ENCODE measurements at places on chromosomes 12 and 14.

GRCh38 chr14:75123991-75124390, 2.9 kb downstream of the NEK9 start:
- no peak for DNase-seq

- no peak for DNase-seq
Measured at GRCh38 chr14:100644784-100645183, 57.6 kb upstream of the BEGAIN start.

GRCh38 chr14:96072076-96072475, 32.9 kb downstream of the C14orf132 start:
- no peak for DNase-seq

DNA sequence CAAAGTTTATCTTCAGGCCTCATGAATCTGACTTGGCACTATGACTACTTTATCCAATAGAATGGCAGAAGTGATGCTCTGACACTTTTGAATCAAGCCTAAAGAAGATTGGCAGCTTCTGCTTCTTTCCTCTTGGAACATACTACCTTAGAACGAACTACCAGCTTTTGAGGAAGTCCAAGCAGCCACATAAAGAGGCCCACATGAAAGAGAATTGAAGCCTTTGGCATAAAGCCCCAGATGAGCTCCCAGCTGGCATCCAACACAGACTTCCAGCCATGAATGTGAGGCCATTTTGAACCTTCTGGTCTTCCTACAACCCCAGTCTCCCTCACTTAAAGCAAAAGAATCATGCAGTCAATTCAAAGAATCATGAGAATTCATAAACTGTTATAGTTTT, 65.8 kb downstream of the EEA1 start:
- DNase-seq: no peak

- no peak for DNase-seq
Measured at GRCh38 chr14:63547798-63548335, 4.7 kb upstream of the PPP2R5E start.

DNA sequence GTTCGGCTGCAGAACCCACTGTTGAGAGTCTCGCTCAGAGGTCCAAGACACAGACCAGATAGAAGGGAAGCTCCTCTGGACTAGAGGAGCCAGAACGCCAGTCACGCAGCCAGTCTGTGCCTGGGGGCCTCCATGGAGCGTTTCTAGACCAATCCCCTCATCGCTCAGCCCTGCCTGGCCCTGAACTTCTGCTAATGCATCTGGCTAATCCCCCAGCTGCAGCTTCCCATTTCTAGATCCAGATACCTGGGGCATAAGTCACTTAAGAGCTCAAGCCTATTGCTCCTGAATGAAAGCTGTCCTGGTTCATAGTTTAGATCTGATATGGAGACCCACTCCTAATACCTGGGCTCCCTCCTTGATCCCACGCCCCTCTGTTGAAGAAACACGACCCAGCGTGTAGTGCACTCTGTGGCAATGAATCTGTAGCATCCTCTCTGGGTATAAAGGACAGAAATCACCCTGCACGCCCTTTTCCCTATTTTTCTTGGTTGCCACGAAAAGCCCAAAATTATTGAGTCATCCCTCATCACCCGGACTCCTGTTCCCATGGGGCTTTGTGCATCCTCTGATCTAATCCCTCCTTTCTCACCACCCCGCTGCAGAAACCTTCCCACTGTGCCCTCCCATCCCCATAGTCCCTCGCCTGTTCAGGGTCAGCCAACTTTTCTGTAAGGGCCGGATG, 341.6 kb upstream of the FKBP4 start:
- DNase-seq: no peak

GRCh38 chr12:122003651-122004611, 17.8 kb upstream of the BCL7A start:
- no peak for DNase-seq

DNA sequence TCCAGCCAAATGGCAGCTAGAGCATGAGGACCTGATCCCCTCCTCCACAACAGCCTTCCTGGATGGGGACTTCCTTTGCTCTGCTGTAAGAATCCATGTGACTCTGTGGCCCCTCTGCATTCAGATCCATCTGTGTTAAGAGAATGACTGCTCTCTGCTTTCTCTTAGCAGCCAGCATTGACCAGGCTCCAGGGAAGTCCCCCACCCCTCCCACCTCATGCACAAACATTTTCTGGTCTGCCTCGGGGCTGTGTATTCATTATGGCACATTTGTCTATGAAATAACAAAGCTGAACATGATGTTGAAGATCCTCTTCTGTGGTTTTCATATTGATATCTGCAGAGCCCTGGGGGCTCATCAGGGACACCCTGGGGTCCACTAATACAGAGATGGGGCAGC, 201.7 kb downstream of the NUAK1 start:
- no peak for DNase-seq

DNA sequence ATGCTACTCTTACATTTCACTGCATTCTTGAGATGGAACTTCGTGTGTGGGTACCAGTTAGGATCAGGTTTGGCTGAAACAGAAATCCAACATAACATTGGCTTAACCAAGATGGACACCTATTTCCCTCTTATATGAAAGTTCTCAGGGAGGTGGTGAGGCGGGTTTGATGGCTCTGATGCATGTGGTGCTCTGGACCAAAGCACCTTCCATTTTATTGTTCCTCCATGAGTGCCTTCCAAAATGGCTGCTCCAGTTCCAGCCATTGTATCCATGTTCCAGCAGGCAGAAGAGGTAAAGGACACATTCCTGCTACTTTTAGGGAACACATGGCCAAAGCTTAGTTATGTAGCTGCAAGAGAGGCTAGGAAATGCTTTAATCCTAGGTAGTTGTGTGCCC, 29.6 kb downstream of the BRI3BP start:
- DNase-seq: no peak

- DNase-seq: peak; percentile 15
Measured at GRCh38 chr12:95943330-95943842, at the start of gene AMDHD1. AMDHD1 (plus strand) TSS chr12:95943331; CDS start chr12:95943399, 68 bp downstream.

DNA sequence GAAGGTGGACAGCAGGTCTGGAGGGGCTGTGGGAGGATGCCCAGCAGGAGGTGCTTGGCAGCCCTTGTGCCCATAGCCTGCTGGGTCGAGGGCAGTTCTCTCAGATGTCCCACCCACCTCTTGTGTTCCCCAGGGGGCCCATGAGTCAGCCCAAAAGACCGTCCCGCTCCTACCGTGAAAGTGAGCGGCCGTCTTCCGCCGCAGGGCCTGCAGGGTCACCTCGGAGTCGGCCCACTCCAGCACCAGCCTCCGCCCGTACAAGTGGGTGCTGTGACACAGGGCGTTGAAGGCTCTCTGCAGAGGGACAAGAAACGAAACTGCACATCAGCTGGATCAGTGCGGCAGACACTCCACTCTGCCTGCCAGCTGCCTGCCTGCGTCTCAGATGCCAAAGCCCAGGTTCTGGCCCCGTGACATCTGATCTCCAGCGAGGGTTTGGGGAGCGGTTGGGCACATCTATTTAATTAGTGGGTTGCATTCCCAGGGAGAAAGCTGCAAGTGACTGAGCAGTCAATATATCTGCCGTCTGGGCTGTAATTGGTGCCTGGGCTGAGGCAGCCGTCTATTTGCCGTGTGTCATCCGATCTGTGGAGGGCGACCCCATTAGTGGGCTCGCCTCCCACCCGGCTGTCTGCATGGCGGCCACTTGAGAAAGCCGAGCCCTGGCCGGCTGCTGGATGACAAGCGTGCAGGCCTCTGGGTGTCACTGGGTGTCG, 121.5 kb downstream of the RBM19 start:
- no peak for DNase-seq

DNA sequence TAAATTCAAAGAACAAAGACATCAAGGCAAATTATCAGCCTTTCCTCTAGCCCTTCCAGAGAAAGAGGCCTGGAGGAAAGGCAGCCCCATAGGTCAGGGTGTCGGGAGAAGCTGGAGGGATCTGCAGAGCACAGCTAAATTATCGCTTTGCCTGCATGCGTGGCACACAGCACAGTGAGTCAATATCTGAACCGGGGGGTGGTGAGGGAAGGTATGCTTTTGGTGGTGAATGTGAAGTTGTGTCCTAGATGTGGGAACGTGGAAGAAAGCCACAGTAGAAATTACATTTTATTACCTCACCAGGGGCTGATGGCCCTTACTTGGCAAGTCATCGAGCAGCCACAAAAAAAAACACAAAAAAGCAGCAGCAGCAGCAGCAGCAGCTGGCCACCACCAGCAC, 243.2 kb downstream of the EGLN3 start:
- no peak for DNase-seq

DNA sequence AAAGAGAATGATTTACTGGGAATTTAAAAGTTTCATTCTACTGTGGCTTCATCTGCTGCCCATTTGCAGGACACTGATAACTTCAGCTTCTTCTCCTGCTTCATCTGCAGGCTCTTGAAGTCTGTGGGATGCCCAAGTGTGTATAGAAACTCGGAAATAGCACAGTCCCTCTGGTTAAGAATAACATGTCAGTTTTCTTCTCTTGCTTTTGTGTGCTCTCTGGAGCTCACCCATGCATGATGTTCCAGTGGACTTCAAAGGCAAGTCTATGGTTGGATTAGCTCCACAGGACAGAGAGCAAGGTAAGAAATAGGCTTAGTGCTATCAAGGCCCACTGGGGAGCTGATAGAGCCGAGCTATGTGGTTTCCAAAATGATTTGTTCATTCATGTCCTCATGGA, 13.7 kb downstream of the RMST start:
- DNase-seq: no peak

DNA sequence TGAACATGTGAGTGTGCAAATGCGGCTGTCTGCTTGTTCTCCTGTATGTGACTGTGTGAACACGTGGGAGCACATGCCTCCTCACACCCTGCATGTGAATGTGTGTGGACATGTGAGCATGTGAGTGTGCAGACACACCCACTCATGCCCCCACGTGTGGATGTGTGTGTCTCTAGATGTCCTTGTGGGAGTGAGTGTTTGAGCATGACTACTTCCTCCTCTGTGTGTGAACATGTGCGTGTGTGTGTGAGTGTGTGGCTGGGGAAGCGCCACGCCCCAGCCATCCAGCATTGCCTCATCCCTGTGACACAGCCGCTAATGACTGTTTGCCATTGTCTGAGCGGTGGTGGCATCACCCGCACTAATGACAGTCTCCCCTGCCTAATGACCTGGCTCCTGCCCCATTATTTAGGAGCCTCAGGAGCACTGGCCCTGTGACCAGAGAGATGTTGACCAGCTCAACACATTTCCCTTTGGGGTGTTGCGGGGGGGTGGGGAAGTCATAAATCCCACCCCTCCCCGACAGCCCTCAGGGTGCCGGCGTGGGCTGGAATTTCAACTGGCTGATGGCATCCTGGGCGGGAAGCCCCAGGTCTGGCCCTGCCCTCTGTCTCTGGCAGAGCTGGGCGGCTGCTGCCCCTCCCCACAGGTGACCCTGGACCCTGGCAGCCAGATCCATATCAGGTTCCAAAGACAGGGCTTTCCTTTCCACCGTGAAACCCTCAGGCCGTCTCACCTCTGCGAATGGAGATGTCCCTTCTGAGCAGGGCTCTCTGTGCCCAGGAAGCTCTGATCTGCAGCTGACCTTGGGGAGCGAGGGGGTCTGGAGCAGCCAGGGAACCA, 11.5 kb upstream of the KRT80 start:
- peak; percentile 43 for DNase-seq

DNA sequence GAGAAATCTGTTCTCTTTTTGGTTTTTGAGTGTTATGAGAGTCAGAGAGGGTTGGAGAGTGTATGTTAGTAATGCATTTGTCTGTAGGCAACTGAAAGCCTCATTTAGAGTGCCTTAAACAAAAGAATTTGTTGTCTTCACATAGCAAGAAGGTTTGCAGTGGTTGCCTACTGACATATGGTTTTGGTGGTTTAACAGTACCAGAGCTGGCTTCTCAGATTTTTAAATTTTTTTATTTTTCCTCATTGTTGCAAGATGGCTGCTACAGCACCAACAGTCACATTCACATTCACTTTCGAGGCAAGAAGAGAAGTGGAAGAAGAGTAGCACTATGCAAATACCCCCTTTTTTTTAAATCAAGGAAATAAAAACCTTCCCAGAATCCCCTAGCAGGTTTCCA, 106.5 kb downstream of the ADCK1 start:
- no peak for DNase-seq

DNA sequence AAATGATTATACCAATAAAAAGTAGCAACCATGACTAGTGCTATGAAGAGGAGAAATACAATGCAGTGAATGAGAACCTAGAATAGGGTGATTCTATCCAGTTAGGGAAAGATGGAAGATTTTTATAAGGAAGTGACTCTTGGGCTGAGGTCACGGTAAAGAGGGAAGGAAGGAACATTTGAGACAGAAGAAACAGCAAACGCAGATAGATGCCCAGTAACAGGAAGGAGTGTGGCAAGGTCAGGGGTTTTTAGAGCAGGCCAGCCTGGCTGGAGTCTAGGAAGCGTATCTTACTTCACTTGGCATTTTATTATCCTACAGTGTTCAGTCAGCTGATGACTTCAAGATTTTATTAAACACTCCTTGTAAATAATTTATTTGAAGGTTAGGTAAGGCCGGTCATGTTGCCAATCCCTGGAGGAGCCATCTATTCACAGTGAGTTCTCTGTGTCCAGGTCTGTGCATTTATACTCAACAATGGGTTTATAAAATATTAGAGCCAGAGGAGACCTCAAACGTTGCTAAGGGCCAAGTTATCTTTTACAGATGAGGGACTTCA, 170.6 kb downstream of the PRKCH start:
- DNase-seq: peak; percentile 62

DNA sequence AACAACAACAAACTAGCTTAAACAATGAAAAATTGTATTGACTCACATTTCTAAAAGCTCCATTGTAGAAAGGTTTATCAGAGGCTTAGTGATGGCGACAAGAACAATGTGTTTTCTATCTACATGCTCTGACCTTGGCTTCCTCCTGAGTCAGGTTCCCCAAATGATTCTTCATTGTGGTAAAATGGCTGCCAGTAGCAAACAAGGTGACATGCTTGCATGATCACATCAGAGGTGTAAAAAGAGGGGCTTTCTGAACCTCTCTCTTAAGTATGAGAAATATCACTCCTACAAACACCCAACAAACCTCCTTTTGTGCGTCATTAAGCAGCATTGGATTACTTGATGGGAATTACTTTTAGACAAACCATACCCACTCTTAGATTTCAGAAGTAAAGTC, 252.4 kb upstream of the SYT1 start:
- no peak for DNase-seq

DNA sequence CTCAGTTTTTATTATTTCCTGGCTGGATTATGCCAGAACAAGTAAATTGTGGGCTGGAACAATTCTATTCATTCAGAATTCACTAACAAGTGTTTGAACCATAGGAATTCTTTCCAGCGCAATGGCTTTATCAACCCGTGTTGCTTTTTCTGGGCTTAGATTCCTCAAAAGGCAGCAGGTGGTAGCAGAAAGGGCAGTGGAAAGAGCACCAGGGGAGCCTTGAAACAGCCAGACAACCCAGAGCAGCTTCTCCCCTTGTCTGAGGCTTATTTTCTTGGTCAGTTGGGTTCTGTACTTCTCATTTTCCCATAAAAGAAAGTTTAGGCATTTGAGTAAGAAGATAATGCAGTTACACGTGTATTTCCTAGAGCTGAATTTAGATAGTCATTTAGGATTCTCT, 130.7 kb downstream of the OTOGL start:
- DNase-seq: no peak
